ENCODE measurements at places on chromosomes 2 and 18.

DNA sequence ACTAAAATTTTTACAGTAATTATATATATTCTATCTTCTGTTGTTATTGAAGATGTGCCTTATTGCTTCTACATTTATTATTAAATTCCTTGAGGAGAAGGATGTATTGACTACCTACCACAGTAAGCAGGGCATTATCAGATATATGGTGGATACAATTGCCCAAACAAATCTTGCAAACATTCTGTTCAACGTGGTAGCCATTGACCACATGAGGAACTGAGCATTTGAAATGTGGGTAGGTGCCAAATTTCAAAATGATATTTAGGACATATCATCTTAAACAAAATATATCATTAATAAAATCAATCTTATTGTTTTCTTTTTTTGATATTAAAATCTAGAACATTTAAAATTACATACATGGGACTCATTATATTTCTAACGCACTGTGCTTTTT lies 11.1 kb downstream of the SCN3A start:
- no peak for DNase-seq

- no peak for DNase-seq
These were observed 14.5 kb upstream of the DSC3 start for GRCh38 chr18:31057051-31057450.

DNA sequence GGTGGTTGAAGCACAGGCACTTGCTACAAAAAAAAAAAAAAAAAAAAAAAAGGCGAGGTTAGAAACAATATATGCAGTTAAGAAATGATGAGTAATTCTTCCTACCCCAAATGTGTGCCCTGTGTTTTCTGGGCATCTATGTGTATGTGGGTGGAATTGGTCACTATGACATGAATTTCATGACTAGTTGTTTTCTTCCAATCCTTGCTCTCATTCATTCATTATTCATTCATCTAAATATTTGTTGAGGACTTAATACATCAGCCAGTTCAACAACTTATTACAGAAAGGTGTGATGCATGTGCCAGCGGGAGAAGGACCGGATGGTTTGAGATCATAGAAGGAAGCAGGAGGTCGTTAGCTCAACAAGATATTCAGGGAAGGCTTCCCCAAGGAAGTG lies 8.3 kb upstream of the EGR4 start:
- DNase-seq: no peak

GRCh38 chr2:70161069-70161534 lies 29.7 kb downstream of the C2orf42 start:
- no peak for DNase-seq

GRCh38 chr2:88307817-88308216 lies 137.7 kb downstream of the THNSL2 start:
- no peak for DNase-seq

- peak; percentile 66 for DNase-seq
These were observed 1.5 kb upstream of the EPHA4 start for GRCh38 chr2:221573430-221574230.

GRCh38 chr18:58308463-58308862 lies 264.4 kb downstream of the NEDD4L start:
- DNase-seq: no peak

DNA sequence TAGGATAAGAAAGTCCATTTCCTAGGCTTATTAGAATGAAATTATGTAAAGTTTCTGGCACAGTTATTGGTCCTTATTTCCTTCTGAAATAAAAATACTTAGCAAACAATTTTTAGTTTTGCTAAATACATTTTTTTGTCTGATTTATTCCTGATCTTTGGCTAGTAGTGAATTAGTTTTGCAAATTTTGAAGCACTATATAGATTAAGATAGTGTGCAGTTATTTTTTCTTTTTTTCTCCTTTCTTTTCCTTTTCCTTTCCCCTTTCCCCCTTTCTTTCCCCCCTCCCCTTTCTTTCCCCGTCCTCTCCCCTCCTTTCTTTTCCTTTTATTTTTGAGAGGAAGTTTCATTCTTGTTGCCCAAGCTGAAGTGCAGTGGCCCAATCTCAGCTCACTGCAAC lies 59.7 kb downstream of the BIRC6 start:
- DNase-seq: no peak

DNA sequence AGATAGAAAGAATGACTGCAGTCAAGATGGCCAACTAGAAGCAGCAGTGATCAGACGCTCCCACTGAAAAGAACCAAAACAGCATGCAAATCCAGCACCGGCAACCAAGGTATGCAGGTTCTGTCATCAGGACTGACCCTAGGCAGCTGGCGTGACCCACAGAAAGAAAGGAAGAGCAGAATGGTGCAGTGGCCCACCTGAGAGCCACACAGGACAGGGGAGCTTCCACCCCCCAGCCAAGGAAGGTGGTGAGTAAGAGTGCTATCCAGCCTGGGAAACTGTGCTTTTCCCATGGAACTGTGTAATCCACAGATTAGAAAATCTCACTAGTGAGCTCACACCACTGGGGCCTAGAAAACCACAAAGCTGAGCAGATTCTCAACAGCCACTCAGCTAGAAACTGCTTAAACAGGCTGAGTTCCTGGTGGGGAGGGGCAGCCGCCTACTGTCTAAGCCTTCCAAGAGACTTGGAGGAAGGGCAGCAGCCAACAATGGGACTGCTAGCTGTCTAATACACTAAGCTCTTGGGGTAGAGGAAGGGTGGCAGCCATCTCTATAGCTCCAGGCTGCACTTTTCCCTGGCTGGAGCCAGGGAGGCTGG lies 127.9 kb downstream of the EVA1A start:
- no peak for DNase-seq

- DNase-seq: no peak
These were observed 194.9 kb upstream of the KYNU start for GRCh38 chr2:142682528-142682927.

- no peak for DNase-seq
These were observed 23.8 kb downstream of the THAP4 start for GRCh38 chr2:241613017-241613780.

DNA sequence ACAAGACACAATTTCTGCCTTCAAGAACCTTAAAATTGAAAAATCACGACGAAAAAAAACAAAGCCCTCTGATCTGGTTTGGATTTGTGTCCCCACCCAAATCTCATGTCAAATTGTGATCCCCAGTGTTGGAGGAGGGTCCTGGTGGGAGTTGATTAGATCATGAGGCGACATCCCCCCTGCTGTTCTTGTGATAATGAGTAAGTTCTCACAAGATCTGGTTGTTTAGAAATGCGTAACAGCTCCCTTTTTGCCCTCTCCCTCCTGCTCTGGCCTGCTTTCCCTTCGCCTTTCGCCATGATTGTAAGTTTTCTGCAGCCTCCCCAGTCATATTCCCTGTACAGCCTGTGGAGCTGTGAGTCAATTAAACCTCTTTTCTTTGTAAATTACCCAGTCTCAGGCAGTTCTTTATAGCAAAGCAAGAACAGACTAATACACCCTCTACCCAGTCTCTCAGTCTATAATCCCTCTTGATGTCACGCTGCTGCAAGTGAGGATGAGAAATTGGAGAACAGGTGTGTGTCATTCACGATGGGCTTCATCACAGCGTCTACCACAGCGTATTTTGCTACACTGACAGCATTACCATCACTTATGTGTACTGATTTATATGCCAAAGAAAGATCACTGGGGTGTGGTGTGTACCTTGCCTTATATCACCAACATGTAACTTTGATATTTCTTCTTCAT lies 330.7 kb downstream of the MTX2 start:
- no peak for DNase-seq

- no peak for DNase-seq
These were observed 1.1 kb downstream of the SH3RF3 start for GRCh38 chr2:109129921-109130722.

DNA sequence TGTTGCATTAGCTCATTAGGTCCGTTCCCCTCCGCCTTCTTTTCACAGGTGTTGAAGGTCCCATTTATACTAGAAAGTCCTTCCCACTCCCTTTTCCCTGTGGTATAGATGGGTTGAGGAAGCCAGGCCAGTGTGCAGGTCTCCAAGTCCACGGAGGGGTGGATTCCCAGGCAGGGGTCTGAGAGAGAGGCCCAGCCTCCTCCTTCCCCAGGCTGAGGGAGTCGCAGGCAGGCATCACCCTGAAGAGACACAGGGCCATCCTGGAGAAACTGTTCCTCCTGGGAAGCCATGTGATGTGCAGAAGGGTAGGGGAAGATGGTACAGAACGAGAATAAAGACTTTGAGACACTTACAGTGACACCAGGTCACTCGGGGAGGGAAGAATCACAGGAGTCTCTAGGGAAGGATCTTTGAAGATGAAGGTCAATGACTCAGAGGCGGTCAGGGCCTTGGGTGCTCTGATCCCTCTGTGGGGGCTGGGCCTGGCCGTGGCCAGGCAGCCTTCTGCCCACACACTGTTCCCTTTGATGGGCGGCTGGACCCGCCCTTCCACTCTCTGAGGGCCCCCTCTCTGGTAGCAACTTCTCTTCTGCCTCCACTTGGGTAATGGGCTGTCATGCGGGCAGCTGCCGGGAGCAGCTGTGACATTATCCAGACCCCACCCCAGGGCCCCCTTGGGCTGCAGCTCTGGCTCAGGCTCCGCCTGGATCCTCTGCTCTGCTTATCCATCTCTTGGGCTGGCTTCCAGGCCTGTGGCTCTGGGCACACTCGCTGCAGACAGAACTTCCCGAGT lies 45.1 kb downstream of the RHOB start:
- no peak for DNase-seq

GRCh38 chr2:238101891-238102841 lies 2.0 kb downstream of the ESPNL start:
- DNase-seq: no peak

GRCh38 chr18:79318142-79318673 lies 77.5 kb upstream of the NFATC1 start:
- DNase-seq: no peak

- no peak for DNase-seq
These were observed 68.9 kb upstream of the FZD7 start for GRCh38 chr2:201964631-201965206.

- DNase-seq: no peak
These were observed 32.7 kb downstream of the QPCT start for GRCh38 chr2:37377187-37377532.

DNA sequence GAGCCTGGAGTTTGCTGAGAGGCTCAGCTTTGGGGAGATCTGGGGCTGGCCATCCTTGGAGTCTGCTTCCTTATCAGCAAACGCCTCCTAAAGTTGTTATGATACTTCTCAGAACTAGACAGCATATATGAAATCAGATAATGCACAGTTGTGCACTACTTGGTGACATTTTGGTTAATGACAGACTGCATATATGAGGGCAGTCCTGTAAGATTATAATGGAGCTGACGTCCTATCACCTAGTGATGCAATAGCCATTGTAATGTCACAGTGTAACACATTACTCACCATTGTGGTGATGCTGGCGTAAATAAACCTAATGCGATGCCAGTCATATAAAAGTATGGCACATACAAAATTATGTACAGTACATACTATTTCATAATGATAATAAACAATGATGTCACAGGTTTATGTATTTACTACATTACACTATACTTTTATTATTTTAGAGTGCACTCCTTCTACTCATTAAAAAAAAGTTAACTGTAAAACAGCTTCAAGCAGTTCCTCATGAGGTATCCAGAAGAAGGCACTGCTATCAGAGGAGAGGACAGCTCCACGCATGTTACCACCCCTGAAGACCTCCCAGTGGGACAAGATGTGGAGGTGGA lies 298.1 kb upstream of the REV1 start:
- no peak for DNase-seq

- no peak for DNase-seq
These were observed 190.0 kb downstream of the CYRIA start for GRCh38 chr2:16475586-16475985.

DNA sequence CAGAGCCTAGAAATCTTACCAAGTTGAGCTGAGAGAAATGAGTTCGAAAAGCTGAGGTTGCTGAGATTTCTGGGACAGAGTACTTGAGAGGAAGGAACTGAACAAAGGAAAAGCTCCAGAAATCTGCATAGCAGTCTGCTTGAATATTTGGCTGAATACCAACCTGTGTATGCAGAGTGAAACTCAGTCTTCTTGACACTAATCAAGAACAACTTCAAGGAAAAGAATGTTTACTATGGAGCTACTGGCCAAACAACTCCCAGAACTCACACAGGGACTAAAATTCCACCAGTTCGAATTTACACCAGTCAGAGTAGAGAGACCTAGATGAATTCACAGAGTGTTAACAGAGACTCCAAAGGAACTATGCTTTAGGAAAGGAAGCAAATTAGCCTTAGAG lies 66.5 kb downstream of the USP37 start:
- DNase-seq: no peak

DNA sequence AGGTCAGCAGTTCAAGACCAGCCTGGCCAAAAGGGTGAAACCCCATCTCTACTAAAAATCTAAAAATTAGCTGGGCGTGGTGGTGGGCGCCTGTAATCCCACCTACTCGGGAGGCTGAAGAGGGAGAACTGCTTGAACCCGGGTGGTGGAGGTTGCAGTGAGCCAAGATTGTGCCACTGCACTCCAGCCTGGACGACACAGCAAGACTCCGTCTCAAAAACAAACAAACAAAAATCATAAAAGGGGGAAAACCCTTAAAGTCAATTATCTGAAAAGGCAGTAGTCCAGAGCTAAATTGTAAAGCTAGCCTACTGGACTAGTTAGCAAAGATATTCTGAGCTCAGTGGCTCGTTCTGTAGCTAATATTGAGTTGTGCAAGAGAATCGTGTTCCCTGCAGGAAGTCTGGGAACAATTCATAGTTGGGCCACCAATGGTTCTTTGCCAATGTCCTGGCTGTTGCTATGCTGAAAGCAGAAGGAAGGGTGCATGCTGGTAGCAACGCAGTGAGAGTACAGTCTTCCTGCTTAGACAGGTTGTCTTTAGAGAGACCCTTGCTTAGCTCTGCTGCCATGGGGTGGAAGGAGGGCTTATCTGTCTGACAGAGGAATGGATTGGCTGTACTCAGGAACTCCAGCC lies 4.3 kb downstream of the TGOLN2 start:
- DNase-seq: no peak

DNA sequence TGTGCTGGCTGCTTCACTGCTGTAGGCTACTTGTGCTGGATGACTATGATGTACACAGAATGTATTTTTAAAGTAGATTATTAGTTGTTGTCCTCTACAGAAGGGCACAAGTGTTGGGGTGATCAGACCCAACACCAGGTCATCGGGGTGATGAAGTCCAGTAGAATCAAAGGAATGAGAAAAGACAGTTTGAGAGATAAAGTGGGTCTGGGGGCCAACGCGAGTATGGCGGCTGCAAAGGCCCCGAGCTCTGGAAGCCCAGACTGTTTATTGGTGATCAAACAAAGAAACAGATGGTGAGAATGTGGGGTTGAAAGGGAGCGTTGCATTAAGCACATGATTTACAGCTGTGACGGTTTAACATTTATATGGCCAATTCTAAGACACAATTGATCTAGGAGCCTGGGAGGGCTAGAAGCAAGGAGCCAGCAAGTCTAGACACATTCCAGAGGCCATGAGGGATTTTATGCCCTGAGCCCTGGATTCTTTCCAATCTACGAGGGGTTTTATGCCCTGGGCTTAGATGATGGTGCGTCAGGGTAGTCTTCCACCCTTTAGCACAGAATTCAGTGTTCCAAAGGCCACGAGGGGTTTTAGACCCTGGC lies 153.5 kb downstream of the AGPS start:
- no peak for DNase-seq

GRCh38 chr18:61308795-61309393 lies 24.3 kb upstream of the CDH20 start:
- DNase-seq: no peak
